ENCODE measurements at places on chromosomes 16 and 17.

DNA sequence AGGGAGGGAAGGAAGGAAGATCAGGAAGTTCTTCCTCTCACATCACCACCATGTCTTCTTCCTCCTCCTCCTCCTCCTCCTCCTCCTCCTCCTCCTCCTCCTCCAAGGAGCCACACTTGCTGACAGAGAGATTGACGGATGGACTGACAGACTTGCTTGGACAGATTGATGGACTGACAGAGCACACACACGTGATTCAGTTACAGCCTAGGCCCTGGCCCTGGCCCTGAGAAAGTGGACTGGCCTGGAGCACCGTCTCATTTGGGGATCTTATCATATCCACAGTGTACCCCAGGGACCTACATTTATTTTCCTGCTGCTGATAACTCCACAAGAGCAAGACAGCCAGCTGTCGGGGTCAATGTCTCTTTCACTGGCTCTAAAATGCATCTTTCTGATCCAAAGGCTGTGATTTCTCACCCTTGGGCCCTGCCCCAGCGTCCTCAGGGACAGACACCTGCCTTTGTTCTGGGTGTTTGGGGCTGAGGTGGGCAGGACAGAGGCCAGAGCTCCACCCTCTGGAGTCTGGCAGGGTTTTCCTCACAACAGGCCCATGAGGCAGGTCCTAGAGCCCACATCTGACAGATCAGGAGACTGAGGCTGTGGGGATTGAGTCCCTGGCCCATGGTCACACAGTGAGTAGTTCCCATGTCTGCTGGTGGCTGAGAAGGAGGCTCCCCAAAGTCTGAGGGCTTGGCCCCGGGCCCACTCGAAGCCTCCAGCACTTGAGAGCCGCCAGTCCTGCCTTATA is 2.3 kb upstream of the P2RX1 start:
- DNase-seq: no peak

DNA sequence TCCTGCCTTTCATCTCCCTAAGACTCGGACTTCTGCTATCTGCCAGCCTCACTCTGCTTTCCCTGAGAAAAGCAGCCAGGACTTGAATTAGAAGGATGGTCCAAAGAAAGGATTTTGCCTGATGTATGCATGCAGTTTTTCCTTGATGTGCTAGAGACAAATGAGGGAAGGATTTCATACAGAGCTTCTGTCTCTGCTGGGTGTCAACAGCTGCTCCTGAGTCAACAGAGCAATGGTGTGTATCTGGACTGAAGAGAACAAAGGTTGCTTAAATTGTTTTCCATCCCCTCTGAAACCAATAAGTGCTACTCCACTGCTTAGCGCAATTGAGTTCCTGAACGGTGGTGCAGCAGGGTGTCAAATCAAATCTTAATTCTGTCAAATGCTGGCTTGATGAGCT is 680.6 kb upstream of the C16orf82 start:
- no peak for DNase-seq

DNA sequence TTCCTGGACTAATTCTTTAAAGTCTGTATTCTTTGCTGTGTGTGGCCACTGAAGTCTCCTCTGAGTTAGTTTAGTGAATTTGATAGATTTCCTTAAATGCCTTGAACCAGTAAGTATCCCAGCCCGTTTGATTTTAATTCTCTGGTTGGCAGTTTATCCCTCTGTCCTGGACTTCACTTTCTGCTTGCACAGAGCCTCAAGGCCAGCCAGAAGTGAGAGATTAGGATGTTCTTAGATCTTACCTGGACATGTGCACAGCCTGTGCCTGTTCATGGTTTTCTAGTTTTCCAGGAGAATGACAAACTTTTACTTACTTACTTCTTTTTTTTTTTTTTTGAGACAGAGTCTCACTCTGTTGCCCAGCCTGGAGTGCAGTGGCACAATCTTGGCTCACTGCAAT is 10.8 kb upstream of the SLC38A7 start:
- no peak for DNase-seq

GRCh38 chr17:17921192-17922069 is 50.8 kb downstream of the TOM1L2 start:
- no peak for DNase-seq

DNA sequence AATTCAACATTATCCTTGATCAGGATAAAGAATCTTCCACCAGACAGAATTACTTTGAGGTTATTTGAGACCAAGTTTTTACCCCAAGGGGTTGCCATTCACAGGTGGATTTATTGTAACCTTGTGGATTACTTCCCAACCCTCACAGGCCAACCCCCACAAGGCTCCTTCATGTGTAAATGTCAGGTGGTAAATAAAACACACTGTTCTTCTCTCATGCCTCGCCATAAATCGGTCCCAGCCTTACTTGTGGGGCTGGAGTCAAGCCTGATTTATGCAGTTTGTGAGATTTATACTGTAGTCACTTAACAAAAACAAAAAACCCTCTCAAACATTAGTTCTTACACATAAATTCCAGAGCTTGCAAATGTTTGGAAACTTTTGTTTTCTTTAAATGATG is 98.6 kb upstream of the IRX3 start:
- no peak for DNase-seq

GRCh38 chr16:66510298-66510697 is 39.6 kb downstream of the TK2 start:
- DNase-seq: no peak

DNA sequence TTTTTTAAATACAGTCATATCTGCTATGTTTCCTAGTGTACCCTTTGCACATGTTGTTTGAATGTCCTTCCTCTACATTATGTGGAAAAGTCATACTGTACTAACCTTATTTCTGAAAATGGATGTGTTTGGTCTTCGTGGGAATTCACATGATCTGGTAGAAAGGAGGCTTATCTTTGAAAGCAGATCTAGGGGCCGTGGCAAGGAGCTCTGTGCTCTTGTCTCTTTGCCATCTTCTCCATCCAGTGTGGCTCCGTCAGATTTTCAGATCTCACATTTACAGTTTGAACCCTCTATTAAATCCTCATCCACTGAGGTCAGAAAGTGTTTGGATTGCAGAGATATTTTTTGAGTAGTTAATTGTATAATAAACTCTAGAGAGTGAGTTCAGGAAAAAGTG is 32.9 kb downstream of the MAP2K4 start:
- DNase-seq: no peak

- no peak for DNase-seq
Observed at GRCh38 chr16:81612351-81613163, 166.5 kb upstream of the PLCG2 start.

- DNase-seq: no peak
Observed at GRCh38 chr17:78714534-78714933, 67.5 kb downstream of the CYTH1 start.

- no peak for DNase-seq
Observed at GRCh38 chr17:29412780-29413565, 22.8 kb downstream of the TAOK1 start.

DNA sequence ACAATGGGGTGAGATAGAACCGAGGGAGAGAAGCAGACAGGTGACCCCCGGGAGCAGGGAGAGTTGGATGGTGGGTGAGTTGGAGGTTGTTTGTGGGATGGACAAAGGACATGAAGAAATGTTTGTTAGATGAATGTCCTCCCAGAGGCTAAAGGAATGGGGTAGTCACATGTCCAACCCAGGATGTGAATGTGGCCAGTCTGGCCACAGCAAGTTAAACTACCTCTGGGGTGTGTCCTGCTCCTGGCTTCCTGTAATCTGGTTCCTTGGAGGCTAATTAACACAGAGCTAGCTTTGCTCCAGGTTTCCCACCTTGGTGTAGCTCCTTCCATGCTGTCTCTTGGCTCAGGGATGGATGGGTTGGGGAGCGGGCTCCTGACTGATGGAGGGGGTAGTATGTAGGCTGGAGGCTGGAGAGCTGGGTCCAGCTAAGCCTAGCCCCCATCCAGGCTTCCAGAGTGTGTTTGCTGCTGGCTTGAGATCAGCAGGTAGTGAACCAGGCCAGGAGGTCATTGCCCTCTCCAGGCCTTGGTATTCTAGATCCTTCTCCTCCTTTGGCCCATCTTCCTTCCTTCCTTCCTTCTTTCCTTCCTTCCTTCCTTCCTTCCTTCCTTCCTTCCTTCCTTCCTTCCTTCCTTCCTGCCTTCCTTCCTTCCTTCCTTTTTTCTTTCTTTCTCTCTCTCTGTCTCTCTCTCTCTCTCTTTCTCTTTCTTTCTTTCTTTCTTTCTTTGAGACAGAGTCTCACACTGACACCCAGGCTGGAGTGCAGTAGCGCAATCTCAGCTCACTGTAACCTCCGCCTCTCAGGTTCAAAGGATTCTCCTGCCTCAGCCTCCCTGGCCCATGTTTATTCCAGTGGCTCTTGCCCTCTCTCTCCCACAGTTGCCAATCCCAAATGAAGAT is 28.0 kb upstream of the UBE2G1 start:
- no peak for DNase-seq

- no peak for DNase-seq
Observed at GRCh38 chr17:17724307-17725010, 43.2 kb downstream of the RAI1 start.

- DNase-seq: no peak
Observed at GRCh38 chr17:34619687-34620217, 40.4 kb downstream of the TMEM132E start.

- DNase-seq: no peak
Observed at GRCh38 chr17:36993227-36993626, 44.5 kb downstream of the AATF start.

- peak; percentile 15 for DNase-seq
Observed at GRCh38 chr17:78923660-78924453, 1.3 kb downstream of the TIMP2 start.

GRCh38 chr16:85079785-85080570 is 32.3 kb downstream of the CIBAR2 start:
- DNase-seq: no peak

- DNase-seq: no peak
Observed at GRCh38 chr16:78437352-78437968, 338.0 kb downstream of the WWOX start.

DNA sequence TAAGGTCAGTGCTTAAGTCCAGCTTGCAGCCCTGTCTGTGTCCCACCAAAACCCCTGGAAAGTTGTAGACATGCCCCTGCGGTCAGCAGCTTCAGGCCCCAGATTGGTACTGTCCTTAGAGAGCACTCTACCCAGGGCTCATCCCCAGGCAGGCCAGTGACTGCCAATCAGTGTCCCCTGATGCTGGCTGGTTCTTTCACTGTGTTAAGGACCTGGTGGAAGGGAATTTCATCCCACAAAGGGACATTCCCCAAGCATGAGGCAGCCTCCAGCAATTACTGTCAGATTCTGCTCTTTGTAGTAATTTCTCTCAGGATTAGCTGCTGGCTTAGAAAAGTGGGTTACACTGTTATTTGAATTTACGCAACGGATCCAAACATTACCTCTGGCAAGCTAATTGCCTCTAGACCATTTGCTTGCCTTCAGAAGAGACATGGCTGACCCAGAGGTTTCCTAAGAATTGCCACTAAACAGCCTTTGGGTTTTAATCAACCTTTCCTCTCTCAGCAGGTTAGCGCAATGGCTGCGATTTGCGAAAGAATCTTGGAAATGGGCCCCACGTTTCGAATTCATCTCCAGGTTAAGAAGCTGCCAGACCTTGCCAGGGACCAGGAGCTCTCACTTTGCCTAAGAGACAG is 5.9 kb downstream of the IRX6 start:
- no peak for DNase-seq

DNA sequence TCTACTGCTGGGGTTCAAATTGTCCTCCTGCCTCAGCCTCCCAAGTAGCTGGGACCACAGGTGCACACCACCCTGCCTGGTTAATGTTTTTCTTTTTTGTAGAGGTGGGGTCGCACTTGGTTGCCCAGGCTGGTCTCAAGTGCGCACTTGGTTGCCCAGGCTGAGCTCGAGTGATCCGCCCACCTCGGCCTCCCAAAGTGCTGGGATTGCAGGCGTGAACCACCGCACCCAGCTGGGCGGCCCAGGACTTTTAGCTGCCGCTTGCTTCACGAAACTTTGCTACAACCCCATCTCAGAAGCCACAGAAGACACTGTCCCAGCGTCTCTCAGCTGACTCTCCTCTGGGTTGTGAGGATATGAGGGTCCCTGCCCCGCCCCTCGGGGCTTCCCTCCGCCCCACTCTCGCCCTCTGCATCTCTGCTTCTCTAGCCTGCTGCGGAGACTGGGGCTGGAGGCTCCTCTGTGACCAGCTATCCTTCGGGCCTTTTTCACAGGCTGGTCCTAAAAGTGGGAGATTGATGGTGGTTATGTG is 48.8 kb upstream of the CBX4 start:
- DNase-seq: no peak

- no peak for DNase-seq
Observed at GRCh38 chr17:80132906-80133625, 13.9 kb downstream of the EIF4A3 start.

DNA sequence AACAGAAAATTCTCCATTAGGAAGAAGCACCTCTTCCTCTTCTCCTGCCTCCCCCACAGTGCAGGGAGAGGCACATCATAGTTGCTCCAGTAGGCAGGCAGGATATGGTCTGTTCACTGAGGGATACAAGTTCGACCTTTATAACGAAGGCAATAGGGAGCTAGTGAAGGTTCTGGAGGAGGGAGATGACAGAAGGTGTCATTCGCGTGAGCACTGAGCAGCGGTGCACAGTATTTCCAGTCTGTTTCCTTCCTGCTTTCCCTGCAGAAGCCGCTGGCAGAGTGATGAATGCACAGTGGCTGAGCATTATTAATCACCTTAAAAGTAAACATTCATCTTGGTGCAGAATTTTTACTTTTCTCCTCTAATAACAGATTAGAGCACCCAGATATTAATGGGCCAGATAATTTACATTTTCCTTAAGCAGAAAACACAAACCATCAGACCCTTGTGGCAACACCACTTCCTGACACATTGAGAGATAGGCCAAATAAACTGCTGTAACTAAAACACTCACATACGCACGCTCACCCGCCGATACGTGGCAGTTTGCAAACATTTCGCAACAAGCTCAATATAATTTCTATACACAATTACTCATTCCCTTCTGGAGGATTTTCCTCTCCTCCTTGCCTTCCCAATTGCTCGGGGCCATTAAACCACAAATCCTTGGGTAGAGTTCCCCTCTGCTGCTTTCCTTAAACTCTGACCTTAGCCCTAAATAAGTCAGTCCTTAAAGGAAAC is 69.5 kb downstream of the AIPL1 start:
- no peak for DNase-seq

DNA sequence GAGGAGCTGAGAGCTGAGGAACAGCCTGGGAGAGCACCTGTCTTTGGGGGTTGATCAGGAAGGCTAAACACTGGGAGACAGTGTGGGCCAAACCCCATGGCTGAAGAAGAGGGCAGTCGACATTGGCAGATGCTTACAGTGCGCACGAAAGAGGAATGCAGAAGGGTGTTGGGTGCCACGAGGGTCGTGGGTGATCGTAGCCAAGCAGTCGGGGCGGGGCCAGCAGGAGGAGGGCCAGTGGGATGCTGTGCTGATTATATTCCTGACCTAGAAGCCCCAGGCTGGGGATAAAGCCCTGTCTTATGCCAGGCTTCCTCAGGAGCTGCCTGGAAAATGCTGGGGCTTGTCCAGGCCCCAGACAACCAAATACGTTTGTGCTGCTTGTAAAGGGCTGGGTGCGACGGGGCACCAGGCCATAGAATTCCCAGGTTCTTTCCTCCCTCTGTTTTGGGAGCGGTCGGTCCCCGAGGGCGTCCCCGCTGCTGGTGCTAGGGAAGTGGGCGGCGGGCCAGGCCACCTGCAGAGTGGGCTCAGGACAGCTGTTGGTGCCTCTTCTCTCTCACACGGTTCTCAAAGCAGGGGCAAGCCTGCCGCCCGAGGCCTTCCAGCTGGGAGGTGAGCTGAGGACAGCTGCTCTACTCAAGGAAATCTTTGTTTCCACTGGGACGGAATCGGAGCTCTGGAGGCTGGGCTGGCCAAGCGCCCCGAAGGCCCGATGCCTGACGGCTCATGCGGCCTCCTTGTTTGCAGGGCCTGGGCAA is 10.0 kb downstream of the C1QTNF1 start:
- no peak for DNase-seq

- no peak for DNase-seq
Observed at GRCh38 chr16:65005696-65006095, 116.2 kb downstream of the CDH11 start.

Data from stimulated activated CD4-positive, alpha-beta T cell treated with anti-CD3 and anti-CD28 coated beads, TNF-alpha, amount 100 ng/mL, for 1 hour (primary cell).